Memory B cell (primary cell): ENCODE measurements at places on chromosomes 7 and 10.

GRCh38 chr10:98380493-98381339 lies 34.3 kb downstream of the PYROXD2 start:
- no peak for DNase-seq

DNA sequence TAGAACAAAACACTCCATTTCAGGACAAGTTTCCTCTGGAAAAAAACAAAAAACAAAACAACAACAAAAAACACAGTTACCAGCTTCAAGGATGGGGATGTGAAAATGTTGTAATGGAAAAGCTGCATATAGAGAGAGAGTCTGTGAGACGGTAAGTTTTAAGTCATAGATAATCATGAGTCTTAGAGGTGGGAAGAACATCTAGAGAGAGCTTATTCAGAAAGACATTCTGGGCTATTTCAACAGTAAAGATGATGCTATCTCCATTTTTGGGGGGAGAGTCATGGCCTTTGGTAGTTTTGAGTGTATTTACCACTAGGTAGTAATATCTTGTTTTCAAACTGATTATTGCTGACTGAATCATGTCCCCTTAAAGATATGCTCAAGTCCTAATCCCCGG lies 23.3 kb upstream of the INPP5F start:
- no peak for DNase-seq

DNA sequence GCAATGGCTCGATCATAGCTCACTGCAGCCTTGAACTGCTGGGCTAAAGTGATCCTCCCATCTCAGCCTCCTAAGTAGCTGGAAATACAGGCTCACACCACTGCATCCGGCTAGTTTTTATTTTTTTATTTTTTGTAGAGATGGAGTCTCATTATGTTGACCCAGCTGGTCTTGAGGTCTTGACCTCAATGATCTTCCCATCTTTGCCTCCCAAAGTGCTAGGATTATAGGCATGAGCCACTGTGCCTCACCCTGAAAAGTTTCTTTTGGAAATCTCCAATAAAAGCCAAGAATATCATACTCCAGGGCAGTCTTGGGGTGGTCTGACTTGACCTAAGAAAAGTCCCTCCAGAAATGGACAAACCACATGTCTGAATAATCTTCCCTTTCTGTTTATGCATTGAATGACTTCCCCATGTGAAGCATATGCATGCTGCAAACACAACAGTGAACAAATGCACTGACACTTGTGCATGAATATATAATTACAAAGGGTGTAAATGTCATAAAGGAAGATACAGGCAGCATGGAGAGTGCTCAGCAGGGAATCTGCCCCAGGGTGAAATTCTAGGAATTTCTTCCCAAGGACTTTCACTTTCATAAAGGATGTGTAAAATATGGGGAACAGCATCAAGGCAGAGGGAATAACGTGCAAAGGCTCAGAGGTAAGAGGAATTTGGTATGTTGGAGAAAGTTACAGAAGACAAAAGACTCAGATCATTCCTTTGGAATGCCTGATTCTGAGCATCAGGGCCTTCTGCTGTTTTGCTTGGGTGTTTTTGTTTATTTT lies 142.4 kb upstream of the LYZL1 start:
- DNase-seq: no peak

- DNase-seq: no peak
Measured at GRCh38 chr10:132580143-132580542, 42.6 kb downstream of the INPP5A start.

GRCh38 chr10:127017541-127018297 lies 112.5 kb downstream of the DOCK1 start:
- DNase-seq: no peak

DNA sequence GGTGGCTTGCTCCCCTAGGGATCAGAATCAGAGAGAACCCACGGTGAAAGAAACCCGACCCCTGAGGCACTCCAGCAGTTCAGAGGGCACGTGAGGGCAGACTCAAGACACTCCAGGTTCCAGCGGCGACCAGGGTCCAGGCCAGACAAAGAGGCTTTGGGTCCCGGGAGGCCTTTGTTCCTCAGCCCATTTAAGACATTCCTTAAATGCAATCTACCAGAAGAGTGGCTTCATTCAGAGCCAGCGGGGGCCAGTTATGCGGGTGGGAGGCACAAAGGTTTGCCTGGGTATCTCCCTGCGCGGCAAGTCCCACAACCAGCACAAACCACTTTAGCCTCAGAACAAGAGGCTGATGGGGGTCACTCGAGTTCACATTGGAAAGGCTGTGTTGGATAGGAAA lies 53.6 kb downstream of the AFAP1L2 start:
- no peak for DNase-seq

DNA sequence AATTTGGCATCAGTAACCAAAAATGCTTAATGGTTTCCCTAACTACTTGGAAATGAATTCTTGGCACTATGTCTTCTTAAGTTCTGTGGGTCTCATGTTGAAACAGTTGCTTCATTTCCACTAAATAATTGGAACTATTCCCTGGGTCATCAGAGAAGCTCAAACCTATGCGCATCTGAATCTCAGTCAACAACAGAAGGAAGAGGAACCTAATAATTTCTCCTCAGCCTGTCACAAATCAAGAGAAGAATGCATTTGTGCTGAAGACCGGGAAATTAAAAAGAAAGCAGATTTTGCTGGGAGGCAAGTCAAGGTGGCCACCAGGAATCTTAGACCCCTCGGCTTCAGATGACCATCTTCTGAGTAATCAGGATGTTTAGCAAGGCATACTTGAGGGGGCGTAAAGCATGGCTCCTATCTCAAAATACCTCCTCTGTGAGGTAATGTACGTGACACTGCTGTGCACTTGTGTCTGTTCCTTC lies 41.4 kb downstream of the TOMM7 start:
- DNase-seq: no peak

DNA sequence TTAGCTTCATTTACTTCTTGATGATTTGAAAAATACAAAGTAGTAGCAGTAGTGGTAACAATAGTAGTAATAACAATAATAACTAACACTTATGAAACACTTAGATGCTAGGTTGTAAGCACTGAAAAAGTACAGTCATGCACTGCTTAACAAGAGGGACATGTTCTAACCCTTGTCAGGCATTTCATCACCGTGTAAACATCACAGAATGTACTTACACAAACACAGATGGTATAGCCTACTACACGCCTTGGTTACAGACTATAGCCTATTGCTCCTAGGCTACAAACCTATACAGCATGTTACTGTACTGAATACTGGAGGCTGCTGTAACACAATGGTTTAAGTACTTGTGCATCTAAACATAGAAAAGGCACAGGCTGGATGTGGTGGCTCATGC lies 60.6 kb downstream of the PUS7 start:
- DNase-seq: no peak

GRCh38 chr10:129896860-129897200 lies 67.2 kb downstream of the EBF3 start:
- DNase-seq: no peak

DNA sequence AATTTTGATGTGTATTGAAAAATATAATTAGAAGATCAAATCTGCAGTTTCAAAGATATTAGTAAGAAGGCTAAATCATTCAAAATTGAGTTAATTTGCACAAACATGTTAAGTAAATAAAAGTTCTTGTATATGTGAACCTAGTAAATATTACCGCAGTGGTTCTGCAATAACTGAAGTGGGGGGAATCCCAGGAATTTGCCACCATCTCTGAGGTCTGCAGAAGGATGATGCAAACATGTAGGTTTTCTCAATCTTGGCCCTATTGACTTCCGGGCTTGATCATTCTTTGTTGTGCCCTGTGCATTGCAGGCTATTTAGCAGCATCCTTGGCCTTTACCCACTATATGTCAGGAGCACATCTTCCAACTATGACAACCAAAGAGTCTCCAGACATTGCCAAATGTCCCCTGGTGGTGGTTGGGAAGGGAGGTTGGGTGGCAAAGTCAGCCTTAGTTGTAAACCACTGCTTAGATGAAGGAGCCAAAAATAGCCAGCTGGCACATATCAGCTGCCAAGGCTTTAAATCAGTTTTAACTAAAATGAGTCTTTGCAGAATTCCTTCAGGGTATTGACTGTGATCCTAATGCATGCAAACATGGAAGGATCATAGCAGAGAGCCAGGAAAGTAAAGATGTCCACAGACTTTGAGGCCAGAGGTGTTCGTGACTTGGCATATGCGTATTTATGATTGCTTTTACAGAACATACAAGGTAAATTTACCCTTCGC lies 146.3 kb downstream of the TRIL start:
- no peak for DNase-seq

DNA sequence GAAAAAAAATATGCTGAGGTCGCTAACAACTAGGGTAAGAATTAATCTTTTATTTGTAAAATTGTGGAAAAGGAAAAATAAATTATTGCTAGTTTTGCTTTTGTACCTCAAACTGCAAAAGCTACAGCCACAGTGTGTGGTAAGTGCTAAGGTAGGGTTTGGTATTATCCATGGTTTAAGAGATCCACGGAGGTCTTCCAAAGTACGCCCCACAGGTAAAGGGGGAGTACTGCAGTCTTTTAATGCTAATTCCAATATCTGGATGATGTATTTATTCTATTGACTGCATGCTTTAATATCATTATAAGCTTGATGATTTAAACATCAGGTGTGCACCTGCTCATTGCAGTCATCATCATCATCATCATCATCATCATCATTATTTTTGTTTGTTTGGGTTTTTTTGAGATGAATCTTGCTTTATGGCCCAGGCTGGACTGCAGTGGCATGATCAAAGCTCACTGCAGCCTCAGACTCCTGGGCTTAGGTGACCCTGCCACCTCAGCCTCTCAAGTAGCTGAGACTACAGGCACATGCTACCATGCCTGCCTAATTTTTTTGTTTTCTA lies 38.4 kb upstream of the BMS1 start:
- no peak for DNase-seq

GRCh38 chr7:46220066-46220630 lies 299.1 kb upstream of the IGFBP3 start:
- DNase-seq: no peak

DNA sequence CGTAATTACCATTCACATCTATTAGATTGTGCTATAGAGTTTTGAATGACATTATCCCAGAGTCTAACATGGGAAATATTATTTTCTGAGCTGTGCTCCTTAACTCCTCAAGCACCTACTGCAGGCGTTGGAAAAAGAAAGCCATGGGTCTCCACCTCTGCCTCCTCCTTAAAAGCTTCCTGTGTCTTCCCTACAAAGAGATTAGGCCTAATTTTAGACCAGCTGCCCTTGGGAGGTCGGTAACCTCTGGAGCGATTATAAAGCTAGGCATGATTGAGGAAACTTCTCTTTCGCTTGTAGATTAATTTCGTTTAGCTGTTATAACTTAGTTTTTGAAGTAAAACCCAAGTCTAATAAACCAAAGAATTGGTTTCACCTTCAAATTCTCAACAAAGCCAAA lies 75.2 kb downstream of the PLXDC2 start:
- no peak for DNase-seq

DNA sequence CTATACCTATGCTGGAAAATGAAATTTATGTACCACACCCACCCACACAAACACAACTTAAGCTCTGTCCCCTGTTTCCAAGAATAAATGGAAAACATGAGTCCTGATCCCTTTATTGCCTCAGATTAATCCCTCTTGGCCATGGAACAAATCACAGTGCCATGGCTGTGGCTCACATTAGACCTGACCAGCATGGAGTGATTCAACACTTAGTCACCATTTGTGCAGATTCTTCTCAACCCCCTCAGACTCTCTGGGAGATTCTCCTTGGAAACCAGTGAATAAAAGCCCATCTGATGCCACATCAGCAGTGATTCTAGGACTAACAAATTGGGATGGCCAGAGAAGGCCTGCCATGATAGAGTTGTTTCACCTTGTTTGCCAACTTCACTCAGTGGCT lies 204.4 kb upstream of the TMEM72 start:
- DNase-seq: no peak

- peak; percentile 50 for DNase-seq
Measured at GRCh38 chr7:20330239-20330927, at the start of gene ITGB8. TSS of gene ITGB8 (plus strand) at chr7:20330900. CDS start at chr7:20331807, 907 bp downstream.

DNA sequence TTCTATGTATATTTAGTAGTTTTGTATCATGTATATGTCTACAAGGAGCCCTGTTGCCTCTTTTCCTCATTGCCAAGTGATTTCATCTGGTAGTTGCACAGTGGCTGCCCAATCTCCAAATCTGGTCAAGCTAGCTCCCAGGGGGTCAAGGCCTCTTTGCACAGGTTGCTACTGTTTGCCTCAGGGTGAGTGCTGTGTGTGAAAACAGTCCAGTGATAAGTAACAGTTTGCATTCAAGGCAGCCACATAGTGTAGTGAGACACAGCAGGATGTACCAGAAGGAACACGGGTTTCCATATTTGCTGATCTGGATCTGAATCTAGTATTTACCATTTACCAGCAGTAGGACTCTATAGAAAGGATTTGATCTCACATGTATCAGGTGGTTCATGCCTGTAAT lies 13.3 kb upstream of the EPC1 start:
- DNase-seq: no peak

DNA sequence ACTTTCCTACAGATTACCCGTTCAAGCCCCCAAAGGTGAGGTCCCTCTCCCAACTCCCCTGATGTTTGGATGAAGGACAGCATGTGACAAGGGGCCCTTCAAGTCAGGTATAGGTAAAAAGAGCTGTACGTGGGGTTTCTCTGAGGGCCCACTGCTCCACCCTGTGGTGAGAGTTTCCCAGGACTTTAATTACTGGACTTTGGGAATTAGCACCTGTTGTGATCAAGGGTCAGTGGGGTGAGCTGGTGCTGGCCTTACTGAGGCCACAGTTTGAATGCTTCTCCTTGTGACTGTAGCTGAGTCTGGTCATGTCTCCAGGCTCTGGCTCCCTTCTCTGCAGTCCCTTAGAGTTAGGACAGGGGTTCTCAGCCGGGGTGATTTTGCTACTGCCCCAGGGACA lies 16.8 kb downstream of the UBE2D4 start:
- no peak for DNase-seq

DNA sequence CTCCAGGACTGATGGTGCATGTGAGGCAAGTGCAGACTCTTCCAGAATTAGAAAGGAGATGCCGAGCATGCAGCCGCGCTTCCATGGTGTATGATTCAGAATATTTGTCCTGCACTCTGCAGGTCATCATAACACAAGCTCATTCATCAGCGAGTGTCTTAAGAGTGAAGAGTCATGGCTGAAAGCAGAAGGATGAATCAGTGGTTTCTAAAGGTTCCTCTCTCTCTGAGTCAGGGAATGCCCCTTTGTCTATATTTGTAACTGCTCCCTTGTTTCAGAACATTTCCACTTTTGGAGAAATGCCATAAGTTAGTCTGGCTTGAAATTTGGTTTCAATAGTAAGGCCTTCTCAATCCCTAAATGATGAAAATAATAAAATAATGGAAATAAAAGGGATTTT lies 52.3 kb downstream of the HECW1 start:
- no peak for DNase-seq
